ENCODE measurements at places on chromosomes 7 and 10.

DNA sequence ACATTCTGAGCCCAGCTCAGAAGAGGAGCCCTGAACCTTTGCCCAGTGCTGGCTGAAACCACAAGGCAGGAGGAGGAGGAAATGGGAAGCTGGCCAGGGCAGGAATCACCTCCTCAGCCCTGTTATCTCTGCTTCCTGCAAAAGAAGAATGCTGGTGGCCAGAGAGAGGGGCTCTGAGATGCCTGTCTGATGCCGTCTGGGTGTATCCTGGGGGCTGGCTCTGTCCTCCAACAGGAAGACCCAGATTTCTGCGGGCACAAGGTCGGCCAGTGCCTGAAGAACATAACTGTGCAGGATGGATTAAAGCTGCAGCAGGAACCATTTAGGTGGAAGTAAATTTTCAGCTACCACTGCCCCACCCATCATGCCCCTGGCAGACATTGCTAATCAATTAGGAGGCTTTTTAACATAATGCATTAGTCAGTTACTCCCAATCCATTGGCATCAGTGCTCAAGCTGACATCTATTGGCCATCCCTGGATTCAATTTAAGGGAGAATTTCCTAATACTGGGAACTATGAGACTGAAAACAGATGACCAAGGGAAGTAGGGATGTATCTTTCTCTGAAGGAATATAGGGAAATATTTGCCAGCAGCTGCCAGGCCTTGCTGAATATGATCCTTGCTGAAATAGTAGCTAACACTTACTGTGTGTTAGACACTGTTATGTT, 67.7 kb downstream of the COL13A1 start:
- DNase-seq, result no peak

DNA sequence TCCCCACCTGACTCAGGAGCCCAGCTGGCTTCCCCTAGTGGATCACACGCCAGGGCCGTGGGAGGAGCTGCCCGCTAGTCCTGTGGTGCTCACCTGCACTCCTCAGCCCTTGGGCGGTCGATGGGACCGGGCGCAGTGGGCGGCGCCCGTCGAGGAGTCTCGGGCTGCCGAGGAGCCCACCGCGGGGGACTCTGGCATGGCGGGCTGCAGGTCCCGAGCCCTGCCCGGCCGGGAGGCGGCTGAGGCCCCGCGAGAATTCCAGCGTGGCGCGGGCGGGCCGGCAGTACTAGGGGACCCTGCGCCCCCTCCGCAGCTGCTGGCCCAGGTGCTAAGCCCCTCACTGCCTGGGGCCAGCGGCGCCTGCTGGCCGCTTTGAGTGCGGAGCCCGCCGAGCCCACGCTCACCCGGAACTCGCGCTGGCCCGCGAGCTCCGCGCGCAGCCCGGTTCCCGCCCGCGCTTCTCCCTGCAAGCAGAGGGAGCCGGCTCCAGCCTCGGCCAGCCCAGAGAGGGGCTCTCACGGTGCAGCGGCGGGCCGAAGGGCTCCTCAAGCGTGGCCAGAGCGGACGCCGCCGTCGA, 367.9 kb downstream of the TYW1 start:
- DNase-seq, result no peak

DNA sequence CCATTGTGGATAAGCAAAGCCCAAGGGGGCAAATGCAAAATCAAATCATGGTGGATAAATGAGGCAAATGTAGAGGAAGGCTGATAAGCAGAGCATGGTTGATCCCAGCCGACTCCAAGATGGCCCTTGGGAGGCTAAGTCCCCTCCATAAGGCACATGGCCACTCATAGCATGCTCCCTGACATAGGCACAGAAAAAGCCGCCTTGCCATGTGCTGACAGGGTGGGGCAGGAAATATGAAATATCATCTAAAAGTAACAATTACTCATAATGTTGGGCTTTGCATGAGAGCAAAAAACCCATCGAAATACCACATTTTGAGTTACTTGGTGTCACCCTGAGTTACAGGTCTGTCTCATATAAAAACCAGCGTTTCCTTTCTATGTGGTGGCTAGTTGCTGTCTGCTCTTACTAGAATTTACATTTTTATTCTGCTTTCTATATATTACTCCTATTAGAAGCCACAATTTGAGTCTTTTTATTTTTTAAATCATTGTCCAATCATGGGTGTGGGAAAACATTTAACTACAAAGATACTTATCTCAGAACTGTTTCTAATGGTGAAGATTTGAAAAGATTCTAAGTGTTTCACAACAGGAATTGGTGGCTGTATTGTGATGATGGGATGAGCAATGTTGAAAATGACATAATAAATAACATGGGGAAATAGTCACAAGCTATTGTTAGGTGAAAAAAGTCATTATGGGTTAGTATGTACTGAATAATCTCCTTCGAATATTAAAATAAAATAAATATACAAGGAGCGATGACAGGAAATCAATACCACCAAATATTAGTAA, 102.7 kb downstream of the CUBN start:
- DNase-seq, result peak; percentile 20

DNA sequence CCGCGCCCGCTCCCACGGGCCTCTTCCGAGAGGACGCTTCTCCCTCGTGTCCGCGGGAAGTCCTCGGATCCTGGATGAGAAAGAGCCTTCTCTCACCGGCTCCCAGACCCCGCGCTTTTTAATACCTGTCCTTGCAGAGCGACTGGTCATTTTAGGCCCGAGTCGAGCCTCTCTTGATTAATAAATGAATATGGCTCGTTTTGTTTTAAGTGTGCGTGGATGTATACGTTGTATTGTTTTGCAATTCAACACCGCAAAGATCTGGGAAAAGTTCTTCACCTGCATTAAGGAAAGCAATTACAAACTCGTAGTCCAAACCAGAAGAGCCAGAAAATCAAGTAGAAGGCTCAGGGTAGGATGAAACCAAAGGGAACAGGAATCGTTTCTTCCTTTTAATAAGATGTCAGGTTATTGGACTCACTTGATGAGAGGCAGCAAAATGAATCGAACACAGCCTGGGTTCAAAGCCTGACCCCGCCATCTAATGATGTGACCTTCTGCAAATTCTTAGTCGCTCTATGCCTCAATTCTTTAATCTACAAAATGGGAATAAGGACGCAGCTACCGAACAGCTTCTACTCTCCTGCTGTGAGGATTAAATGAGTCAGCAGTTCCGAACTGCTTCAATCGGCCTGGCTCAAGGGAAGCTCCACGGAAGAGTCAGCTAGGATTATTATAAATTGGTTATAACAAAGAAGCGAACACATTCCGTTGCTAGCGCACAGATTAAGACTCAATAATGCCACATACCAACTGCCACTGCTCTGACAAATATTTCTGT, 277.8 kb upstream of the NEBL start:
- no peak for DNase-seq

DNA sequence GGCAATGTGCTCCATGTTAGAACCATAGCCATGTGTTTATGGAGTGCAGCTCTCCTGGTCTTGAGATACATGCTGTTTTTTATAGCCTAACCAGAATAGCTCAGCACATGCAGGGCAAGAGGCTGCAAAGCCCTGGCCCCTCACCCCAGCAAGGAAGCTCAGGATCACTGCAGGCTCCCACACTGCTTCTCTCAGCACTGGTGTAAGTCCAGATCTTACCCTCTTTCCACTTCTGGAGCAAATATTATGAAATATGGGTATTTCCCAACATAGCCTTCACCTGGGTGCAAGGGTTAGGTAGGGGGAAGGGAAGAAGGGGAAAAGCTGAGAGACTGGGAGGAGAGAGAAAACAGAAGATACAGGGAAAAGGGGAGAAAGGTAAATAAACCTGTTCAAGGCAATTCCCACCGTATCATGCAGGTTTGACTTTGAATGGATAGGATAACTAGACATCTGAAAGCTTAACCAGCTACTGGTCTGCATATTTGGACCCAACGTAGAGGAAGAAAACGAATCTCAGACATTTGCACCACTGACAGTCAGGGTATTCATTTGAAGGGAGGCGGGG, 19.7 kb downstream of the SKIDA1 start:
- no peak for DNase-seq

- DNase-seq, result no peak
These were observed 22.9 kb upstream of the ABCA13 start for GRCh38 chr7:48148311-48148710.

GRCh38 chr10:101941871-101942270, 98.3 kb upstream of the KCNIP2 start:
- DNase-seq, result no peak

- no peak for DNase-seq
These were observed 95.1 kb upstream of the CPXM2 start for GRCh38 chr10:123986736-123987135.

GRCh38 chr10:3239920-3240894, 67.6 kb upstream of the PITRM1 start:
- DNase-seq, result no peak

GRCh38 chr7:54880326-54880989, 121.4 kb upstream of the SEC61G start:
- DNase-seq, result no peak

GRCh38 chr10:14438057-14438456, 107.3 kb upstream of the FRMD4A start:
- no peak for DNase-seq

- no peak for DNase-seq
These were observed 190.9 kb upstream of the PPP1R3A start for GRCh38 chr7:114109721-114110120.

DNA sequence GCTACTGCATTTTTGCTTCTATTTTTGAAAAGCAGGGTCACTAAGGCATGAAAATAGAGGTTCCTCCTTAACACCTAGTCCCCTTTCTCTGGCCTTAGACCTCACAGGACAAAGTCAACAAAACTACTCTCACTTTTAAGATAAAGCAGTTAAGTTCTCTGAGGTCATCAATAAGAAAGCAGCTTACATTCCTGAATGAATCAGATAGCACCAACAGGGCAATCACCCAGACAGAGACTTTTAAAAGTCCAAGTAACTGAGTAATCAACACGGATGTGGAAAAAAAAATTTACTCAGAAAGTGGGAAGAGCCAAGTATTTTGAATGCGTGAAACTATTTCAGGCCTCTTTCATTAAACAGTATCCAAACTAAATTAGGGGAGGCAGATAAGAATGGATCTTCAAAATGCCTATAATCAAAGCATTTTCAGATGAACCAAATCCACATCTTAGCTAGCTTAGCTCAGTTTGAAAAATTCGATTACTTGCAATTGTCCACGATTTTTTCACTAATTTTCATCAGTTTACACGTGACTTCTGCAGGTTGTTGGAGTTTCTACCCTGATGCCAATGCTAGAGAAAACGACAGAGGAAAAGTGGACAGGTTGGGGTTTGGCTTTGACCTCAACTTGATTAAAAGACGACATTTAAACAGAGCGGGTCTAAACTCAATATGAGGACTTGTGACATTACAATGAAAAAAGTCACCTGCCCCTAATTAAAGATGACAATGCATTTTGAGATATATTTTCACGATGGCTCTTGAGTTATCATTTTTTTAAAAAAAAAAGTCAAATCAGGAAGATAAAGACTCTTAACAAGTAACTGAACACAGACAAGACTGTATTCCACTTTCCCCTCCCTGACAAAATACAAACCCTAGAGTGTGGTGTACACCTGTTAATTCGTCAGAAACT, 1.6 kb downstream of the BEND7 start:
- no peak for DNase-seq

GRCh38 chr7:148722340-148723165, 23.9 kb downstream of the CUL1 start:
- DNase-seq, result no peak

DNA sequence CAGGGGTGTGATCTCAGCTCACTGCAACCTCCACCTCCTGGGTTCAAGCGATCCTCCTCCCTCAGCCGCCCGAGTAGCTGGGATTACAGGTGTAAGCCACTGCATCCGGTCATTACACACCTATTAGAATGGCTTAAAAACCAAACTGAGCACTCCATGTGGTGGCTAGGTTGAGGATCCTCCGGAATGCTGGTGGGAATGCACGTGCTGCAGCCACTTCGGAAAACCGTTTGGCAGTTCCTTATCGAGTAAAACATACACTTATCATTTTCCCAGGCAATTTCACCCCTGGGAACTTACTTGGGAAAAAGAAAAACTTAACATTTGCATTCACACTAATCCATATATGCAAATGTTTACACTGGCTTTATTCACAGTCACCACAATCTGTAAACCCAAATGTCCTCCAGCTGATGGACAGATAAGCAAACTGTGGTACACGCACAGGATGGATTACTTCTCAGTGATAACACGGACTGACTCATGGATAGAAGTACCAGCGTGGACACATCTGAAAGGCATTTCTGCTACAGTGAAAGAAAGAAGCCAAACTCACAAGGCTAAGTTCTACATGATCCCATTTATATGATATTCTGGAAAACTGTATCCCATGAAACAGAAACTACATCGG, 20.4 kb downstream of the RFC2 start:
- no peak for DNase-seq

DNA sequence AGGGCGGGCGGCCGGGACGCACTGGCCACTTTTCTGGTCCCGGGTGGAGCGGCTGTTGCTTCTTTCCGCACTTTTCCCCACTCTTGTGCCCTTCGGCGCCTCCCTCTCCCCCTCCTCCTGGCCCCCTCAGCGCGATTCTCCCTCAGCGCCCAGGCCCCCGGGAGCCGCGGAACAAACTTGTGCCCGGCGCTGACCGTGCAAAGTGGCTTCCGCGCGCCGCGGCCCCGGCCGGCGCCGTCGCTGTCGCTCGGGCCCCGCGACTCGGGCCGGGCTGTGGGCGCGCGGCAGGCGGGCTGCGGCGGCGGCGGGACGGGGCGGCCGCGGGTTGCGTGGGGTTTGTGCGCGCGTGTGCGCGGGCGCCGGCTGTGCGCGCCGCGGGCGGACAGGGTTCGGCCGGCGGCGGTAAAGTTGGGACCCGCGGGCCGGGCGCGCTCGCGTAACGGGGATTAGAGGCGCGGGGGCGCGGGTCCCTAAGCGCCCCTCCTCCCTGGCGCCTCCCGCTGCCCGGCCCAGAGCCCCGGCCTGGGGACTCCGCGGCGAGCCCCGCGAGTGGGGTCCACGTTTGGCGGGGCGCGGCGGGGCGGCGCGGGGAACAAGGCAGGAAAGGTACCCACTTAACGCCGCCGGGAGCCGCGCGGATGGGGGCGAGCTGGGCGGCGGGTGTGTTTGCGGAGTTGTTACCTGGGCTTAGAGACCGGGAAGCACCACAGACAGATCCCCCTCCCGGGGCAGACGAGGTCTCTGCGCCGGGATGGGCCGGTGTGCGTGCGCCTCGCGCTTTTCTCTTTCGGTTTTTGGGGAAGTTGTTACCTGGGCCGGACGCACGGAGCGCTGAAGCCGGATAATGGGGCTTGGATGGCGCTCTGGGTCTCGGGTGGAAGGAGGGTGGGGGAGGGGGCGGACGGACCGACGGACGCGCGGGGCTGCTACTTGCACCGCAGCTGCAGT, 860 bp downstream of the ZEB1 start:
- peak; percentile 2 for DNase-seq

DNA sequence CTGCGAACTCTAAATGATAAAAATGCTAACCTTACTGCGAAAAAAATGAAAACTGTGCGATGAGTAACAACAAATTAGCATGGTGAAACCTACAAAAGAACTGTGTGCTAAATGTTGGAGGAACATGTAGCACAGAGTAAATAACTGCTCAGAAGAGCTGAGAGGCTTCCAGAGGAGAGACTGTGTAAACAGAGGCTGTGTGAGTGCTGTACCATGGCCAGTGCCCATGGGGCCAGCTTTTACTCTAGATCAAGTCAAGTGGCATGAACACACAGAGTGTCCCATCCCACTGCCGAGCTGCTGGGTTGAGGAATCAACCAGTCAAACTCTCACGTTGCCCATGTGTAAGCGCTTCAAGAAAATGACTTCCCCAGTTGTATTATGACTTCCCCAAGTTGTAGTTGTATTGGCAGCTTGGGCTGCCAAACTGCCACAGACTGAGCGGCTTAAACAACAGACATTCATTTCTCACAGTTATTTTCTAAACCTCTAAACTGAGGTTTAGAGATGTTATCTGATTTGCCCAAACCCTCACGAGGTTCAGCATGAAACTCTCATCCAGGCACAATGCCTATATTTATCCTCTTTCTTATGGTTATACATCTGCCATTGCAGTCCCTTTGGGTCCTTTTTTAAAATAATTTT, 270.7 kb downstream of the ABCA13 start:
- no peak for DNase-seq

Measured in stimulated activated CD8-positive, alpha-beta memory T cell treated with anti-CD3 and anti-CD28 coated beads, Interleukin-2, amount 100 ng/mL, for 1 hour (primary cell).